Caki2 (cell line): ENCODE measurements at places on chromosomes 5 and 9. TPM values are rescaled to one million over a fixed set of nuclear protein-coding genes. Genes with fewer than 3 reads are reported as not detected.

The TAF11L10 gene
- total RNA-seq = not detected in 2 replicates

The SLC25A48 gene
- total RNA-seq = not detected in 2 replicates

The CTSV gene
- total RNA-seq = 0.27 and 3.0 TPM in 2 replicates

The PCDHA6 gene
- total RNA-seq = 0.34 TPM in 1 of 2 replicates, not detected in the other

The PCDHB14 gene
- 0.29 and 7.7 TPM in 2 replicates for total RNA-seq

The DDX4 gene
- not detected in 2 replicates for total RNA-seq

The PCDHB15 gene
- total RNA-seq = not detected in 2 replicates

The NCS1 gene
- 45.7 and 69.6 TPM in 2 replicates for total RNA-seq

The TICAM2 gene
- 0.72 TPM in 1 of 2 replicates, not detected in the other for total RNA-seq

The FOXD4L5 gene
- not detected in 2 replicates for total RNA-seq

- DNase-seq = no peak
Observed at GRCh38 chr9:13755551-13755950, 476.1 kb upstream of the MPDZ start.

GRCh38 chr5:102229685-102230084 lies 66.4 kb downstream of the SLCO4C1 start:
- DNase-seq = no peak

DNA sequence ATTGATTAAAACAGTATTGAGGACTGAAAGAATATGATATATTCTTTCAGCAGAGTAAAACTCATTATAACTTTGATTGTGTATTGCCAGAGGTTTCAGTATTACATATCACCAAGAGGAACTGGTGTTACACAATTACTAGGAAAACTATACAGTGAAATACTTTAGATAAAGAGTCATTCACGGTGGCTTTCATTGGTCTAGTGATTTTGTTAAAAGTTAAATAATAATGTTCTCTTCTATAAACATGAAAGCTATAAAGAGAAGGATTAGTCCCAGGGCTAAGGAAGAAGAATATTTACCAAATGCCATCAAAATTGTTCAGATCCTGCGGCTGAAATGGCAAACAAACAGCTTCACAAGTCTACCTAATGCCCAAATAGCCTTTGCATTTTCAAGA lies 306.2 kb downstream of the SEMA5A start:
- DNase-seq = no peak

GRCh38 chr9:137865581-137866145 lies 11.9 kb upstream of the CACNA1B start:
- DNase-seq = no peak

DNA sequence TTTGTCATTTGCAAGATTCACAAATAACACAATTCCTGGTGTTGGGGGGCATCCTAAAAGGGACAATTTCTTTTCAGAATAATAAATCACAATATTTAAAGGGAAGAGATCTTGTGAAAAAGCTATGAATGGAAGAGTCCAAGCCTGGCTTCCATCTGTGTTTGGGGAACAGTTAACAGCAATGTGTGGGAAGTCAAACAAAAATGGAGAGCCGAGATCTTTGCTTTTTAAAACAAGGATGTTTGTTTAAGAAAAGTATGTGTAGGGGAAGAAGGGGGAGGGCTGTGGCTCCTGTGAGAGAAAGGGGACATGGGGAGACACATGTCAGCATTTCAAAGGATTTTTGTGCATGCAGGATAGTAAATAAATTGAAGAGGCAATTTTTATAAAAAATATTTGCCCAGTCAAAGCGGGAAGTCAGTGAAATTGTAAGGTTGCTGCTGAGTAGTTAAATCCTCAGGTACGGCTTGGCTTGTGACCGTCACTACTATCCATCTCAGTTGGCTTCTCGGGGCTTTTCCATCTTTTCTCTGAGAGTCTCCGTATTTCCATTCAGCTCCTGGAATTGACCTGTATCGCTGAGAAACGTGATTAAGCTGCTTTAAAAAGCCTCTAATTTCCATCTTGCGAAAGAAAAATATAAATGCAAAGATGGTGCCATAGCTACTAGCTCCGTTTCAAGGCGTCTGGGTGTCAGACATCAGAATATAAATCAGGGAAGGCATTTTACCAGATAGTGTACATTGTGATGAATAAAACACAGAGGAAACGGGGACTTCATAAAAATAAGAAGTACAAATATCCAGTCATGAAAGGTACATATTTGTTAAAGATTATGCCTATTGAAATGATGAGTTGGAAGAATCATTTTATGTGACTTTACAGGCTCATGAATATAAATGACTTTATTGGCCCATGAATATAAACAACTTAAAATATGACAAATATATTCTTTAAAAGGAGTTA lies 52.9 kb upstream of the VCAN start:
- no peak for DNase-seq

DNA sequence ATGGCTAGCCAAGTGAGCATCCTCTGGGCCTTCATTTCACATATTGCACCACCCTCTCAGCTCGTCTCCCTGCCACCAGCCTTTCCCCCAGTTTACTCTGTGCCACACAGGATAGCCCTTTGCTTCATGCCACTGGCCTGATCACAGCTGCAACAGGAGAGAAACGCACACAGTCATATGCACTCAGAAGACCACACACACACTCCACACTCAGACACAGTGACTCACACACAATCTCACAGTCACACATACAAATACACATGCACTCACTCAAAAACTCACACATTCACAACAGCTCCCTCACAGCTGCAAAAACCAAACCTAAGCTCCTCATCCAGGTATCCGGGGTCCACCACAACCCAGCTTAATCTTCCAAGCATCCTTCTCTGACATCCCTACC lies 38.7 kb downstream of the TTC39B start:
- DNase-seq = no peak

DNA sequence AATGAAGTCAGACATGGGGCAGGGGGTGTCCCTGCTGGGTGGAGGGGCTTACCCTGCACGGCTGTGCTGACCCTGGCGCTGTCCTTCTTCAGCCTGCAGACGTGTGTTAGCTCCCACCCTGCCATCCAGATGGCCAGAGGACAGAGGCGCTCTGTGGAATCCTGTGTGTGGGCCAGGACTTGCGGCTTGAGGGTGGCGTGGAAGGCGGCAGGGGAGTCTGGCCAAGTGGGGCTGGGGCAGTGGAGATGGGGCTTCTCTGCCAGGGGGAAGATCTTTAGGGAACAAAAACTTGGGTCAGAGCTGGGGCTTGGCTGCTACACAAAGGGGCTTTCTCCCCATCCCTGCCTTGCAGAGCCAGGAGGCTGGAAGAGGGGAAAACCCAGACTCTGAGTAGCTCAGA lies 46.5 kb upstream of the SYNPO start:
- DNase-seq = no peak

DNA sequence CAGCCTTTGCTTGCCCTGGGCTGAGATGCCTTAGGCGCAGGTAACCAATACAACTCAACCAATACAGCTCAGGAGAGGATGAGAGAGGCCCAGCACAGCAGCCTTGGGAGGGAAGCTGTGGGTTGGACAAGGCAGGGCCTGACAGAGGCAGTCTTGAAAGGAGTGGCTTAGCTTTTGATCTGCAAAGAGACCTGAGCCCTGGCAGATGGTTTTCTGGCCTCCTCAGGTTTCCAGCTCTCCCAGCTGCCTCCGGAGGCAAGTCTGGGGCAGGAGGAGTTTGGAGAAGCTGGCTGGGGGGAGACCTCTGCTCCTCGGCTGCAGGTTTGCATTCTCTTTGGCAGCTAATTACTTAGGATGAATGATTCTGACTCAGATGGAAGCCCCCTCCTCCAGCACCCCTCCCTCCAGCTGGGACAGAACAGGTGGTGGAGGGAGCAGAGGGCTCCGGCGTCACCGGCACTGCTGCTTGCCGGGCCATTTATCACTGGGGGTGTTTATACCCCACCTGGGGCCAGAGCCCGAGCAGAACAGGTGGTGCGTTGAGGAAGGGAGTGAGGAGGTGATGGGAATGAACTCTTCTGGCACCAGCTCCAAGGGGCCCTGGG lies 50.8 kb downstream of the TSPAN17 start:
- DNase-seq = no peak

DNA sequence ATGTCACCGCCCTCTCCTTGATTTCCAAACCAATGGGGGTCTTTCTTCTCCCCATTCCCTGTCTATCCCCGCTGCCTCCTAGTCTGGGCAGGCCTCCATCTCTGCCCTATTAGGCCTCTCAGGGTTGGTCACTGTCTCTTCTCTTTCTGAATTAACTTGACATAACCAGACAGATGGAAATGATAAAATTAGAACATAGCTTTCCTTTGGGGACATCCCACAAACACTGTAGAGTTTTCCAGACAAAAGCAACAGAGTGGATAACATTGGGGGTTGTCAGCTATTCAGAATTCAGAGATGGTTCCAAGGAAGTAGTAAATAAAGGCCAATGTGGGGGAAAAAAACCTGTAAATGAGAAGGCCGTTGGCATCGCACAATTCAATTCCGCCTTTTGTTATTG lies 24.7 kb downstream of the LHX6 start:
- no peak for DNase-seq

DNA sequence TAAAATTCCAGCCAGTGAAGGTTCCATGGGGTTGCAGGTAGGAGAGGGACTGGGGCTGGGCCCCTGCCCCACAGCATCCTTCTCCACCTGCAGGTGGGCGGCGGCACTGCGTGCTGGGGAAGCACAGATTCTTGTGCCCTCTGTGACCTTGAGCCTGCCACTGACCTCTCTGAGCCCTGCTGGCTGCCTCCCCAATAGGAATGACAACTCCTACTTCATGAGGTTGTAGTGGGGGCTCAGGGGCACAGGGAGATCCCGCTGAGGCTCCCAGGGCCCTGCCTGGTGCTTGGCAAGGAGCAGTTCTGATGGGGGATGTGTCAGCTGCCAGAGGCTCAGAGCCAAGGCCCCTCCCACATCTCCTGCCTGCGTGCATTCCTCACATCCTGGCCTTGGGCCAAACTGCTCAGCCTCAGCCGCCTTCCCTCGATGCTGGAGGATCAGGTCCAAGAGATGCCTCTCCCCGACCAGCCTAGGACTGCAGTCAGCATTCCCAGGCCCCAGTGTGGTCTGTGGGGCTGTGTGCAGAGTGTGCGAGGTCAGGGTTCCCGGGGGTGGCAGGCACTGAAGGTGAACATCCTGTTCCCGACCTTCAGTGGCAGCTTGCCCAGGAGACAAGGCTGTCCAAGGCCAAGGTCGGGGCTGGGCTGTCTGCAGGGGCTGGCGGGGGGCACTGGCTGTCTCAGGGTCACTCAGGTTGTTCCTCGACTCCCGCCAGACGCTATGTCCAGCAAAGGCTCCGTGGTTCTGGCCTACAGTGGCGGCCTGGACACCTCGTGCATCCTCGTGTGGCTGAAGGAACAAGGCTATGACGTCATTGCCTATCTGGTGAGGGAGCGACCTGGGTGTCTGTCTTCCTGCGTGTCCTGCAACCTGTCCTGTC lies 7.0 kb downstream of the ASS1 start:
- DNase-seq = peak; percentile 86

- no peak for DNase-seq
Observed at GRCh38 chr9:9498846-9499245, 1114.0 kb downstream of the PTPRD start.
